ENCODE measurements at places on chromosomes 2 and 18.
A peak's percentile ranks its signal among the peaks of the same experiment; 100 is the strongest.

DNA sequence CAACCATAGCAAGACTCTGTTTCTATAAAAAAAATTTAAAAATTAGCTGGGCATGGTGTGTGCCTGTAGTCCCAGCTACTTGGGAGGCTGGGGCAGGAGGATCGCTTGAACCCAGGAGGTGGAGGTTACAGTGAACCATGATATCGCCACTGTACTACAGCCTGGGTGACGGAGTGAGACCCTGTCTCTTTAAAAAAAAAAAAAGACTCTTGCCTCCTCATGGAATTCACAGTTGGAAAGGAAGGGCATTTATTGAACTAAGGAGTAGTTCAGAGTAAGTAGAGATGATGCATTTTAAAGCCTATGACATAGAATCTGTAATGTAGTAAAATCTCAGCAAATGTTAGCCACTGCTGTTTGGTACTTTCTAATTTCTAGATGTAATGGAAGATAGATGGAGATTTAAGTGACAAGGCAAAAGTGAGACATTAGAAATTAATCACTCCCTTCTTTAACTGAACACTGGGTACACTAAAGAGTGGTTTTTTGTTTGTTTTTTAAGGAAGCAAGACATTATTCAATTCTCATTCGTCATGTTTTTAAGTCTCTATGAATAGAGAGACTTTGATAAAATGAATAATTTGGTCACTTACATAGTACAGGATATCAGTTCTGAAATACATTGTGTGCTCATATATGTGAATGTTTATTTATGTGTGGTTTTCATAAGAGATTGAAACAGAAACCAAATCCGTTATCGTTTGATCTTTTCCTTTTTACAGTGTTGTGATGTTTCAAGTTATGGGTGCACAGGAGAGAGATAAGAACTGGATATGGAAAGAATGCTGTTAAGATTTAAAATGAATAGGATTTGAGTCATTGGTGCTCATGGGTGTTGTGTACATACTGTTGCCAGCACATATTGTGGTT is 186.1 kb upstream of the STON1 start:
- DNase-seq: no peak

DNA sequence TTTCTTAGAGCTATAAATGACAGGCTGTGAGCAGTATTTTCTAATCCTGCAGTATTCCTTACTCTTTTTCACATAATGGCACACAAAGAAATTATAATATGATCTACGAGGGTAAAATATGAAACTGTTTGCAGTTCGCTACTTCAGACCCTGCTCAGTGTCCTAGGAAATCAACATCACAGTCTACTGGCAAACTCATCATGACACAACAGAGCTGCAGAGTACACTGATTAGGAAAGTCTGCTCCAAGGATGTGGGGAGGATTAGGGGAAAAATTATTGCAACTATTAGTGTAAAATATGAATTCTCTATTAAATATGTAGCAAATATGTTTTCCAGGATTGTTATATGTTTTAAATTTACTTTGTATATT is 149.2 kb upstream of the REG3G start:
- DNase-seq: no peak

GRCh38 chr2:204061241-204061640 is 124.7 kb downstream of the ICOS start:
- DNase-seq: no peak

- peak; percentile 22 for DNase-seq
These were observed 241.8 kb upstream of the RAB12 start for GRCh38 chr18:8367217-8367988.

DNA sequence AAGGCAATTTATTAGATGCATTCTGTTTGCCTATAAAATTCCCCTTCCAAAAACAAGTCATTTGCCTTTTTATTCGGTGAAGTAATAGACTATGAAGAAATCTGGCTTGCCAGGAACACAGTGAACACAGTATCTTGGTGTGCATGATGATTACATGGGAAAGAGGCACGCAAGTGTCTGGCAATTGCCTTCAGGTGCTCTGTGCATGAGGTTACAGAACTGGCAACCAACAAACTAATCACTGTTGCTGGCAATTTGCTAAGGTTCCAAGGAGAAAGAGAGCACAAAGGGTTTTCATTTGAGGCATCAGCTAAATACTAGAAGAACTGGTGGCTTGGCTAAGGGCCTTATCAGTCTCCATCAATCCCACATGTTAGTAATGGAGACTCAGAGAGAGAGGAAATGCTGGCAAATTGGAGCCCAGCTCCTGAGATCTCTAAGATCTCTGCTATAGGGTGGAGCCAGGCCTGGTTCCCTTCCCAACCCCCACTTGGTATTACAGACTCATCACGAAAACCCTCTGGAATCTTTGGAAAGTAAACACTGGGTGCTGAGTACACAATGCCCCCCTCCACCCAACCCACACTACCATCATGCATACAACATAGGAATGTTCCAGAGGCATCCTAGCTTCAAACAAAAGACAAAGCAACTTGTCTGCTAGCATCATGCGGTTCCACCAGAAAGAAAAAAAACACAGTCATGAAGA is 10.4 kb downstream of the RNF152 start:
- DNase-seq: no peak

- no peak for DNase-seq
These were observed 16.7 kb downstream of the POMC start for GRCh38 chr2:25151718-25152117.

GRCh38 chr2:1381644-1382043 is 31.6 kb upstream of the TPO start:
- no peak for DNase-seq

DNA sequence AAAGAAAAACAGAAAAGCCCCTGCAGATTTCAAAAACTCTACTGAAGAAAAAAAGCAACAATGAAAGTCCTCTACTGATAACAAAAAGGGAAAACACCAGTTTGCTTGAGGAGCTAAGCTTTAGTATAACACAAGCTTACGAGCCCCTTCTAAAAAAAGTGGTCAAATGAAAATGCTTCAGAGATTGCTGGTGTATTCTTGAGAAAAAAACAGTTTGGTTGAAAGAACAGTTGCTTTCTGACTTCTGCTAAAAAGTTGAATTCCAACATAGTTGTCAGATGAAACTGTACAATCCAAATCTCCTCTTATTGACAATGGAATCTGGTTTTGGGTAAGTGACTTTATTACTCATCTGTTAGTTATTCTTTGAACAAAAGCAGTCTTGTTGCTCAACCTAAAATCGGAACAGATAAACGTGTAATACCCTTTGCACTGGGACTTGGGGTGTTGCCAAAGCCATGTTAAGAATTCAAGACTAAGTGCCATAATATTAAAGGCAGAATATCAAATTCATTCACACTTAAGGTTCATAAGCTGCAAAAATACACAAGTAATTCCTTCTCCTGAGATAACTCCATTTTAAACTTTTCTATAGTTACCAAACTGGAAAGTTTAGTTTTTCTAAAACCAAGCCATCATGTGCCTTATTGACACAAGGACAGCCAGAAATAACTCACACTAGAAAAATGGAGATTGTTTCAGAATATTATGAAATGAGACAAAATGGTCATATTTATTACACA is 45.3 kb upstream of the SPAG16 start:
- no peak for DNase-seq

- DNase-seq: no peak
These were observed 106.0 kb downstream of the SETBP1 start for GRCh38 chr18:44786688-44787087.

DNA sequence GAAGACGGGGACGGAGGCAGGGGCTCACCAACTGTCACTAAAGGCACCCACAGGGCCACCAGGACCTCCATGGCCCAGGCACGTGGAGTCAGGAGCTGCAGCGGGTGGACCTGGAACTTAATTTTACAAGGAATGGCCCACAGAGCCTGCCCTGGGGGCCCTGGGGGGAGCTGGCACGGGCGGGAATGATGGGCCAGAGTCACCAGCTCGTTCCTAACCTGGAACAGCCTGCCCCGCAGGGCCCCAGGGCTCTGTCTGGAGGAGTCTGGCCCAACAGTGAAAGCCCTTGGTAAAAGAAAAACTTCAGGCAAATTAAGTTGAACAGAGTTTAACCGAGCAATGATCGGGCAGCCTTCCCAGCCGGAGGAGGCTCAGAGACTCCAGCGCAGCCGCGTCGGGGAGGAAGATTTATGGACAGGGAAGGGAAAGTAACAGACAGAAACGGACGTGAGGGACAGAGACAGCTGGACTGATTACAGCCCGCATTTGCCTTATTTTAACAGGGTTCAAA is 118.4 kb upstream of the TMEM18 start:
- no peak for DNase-seq

DNA sequence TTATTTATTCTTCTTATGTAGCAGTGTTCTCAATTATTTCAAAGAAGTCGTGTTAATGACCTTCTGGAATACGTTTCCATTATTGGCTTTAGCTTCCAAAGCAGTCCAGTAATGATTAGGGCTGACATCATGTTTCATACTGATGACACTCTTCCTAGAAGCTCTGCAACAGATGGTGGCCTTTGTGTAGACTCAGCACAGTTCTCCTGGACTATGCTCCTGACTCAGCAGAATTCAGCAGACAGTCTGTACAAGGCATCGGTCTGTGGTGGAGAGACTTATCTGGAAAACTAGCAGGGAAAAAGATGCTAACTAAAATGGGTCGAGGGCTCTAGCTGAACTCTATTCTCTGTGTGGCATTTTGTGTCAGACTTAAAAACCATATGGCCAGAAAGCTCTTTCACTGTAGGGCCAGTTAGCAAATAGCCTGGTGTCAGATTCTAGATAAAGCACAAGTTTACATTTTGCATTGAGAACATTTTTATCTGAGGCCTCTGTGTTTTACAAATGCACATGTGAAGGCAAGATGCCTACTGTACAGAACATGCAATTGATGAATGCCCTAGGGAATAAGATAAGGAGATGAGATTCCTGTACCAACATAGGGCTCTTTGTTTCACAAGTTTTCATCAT is 35.1 kb downstream of the GULP1 start:
- no peak for DNase-seq

DNA sequence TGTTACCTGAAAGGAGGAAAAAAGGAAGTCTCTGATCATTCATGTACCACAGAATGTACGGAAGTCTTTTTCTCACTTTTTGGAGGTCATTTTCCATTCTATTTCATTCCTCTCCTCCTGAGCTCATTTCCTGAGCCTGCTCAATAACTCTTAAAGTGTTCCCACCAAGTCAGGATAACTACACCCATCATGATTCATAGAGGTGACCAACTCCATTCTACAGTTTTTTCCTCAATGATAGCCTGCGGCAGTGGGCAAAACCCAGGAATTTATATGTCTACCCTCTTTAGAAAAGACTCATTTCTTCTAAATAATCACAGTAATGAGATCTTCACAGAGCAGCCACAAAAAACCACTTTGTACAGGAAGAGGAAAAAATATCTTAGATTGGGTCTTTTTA is 372.5 kb downstream of the RBM43 start:
- no peak for DNase-seq

DNA sequence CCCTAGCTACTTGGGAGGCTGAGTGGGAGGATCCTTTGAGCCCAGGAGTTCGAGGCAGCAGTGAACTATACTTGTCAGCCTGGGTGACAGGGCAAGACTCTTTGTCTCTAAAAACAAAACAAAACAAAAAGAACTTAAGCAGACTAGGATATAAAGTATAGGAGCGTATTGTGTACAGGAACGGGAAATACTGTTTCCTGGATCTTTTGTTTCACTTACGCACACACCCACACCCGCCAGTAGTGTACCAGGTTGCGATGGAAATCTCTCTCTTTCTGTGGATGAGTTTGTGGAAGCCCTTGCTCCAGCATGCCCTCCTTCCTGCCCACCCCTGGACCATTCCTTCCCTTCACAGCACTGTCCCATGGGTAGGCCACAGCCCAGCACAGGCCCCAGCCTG is 136.3 kb downstream of the RPIA start:
- no peak for DNase-seq

DNA sequence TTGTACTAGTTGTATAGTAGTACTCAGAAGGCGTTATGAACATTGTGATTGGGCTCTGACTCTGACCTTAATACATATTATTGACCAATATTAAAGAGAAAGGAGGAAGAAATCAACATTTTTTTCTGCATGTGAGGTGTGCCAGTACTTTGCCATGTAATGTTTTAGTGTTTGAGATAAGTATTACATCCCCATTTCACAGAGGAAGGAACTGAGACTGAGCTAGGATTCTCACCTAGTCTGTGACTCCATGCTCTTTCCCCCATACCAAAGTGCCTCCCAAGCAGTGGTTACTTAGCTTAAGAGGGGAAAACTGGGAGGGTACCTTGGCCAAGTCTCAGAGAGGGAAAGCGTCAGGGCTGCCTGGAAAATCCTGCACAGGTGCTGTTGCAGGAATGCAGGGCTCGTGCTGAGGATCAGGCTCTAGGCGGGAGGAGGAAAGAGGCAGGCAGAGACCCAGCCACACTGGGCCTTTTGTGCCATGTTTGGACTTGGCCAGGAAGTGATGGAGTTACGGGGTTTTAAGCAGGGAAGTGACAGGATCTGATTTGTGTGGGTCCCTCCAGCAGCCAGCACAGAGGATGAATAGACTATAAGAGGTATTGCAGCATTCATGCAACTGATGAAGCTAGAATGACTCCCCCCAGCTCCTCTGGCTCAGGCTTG is 1.7 kb downstream of the PNKD start:
- DNase-seq: no peak

DNA sequence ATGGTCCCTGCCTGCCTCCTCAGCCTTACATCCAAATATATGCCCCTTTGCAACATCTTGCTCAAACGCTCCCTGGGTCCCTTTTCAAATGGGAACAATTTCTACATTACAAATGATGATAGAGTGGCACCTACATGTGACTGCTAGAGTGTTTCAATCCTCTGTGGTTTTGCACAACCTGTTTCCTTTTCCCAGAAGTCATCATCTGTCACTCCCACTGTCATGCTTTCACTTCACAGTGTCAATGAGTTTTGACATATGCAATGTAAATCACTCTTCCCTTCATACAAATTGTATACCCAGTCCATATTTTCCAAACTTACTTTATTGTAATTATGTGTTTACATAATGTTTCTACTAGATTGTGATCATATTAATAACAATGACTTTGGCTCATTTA is 887.3 kb downstream of the TDRD15 start:
- DNase-seq: no peak

- no peak for DNase-seq
These were observed 15.8 kb upstream of the HES6 start for GRCh38 chr2:238255636-238256035.

GRCh38 chr2:205138735-205139134 is 543.6 kb upstream of the NRP2 start:
- no peak for DNase-seq

GRCh38 chr2:238692562-238692961 is 155.3 kb upstream of the TWIST2 start:
- DNase-seq: no peak

DNA sequence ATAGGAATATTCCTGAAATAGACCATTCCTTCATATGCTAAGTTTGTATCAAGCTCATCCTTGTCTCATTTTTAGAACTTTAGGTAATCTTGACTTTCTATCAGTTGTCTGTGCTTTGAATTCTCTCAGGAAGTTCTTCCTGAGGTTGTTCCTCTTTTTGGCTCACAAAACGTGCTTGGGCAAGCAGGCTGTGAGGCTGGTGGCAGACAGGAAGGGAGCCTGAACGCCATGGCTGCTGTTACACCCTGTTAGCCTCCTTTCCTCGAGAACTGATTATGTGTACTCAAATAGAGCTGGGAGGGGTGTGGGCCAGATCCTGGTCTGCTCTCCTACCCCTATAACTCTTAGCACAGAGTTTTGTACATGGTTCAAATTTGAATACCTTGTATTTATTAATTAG is 136.4 kb upstream of the CELF4 start:
- DNase-seq: no peak

GRCh38 chr18:64137914-64138313 is 11.0 kb downstream of the LINC00305 start:
- no peak for DNase-seq

All from activated T-cell treated with anti-CD3 and anti-CD28 coated beads, Interleukin-2, amount 50 U/mL, for 1 hour (primary cell).